ENCODE measurements at places on chromosomes 16 and 17.

DNA sequence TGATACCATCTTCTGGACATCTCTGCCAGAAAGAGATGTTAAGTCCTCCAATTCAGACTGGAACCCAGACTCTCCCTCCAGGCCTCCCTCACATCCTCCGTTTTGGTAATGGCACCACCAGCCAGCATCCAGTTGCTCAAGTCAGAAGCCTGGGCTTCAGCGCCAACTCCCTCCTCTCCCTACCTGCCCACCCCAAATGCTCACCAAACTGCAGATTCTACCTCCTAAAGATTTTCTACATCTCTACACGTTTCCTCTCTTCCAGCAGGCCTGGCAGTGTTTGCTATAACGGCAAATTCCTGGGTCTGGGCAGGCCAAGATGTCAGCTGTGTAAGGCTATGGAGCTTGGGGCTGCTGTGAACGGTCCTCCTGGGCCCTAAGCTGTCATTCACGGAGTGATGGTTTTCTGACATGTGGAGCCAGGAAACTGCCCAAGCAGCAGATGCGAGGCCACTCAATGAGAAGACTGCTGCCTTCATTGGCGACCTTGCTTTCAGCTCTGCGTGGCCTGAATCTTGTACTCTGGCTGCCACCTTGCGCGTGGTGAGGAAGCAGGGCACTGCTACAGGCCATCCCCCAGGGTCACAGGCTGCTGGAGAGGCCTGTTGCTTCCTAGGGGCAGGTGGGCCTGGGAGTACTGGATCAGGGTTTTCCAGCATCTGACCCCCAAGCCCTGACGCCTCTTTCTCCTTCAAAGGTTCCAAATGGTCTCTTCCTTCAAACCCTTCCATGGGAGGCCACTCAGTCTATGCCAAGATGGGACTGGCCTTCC lies 37.7 kb downstream of the TBX4 start:
- DNase-seq, result no peak

- no peak for DNase-seq
Observed at GRCh38 chr16:66508248-66508913, 41.5 kb downstream of the TK2 start.

GRCh38 chr17:56471696-56472095 lies 121.8 kb upstream of the NOG start:
- no peak for DNase-seq

- DNase-seq, result no peak
Observed at GRCh38 chr17:2391597-2392251, 9.1 kb downstream of the MNT start.

GRCh38 chr17:59844884-59845594 lies 47.7 kb downstream of the TUBD1 start:
- DNase-seq, result no peak

GRCh38 chr17:51387582-51387981 lies 127.2 kb downstream of the UTP18 start:
- no peak for DNase-seq

DNA sequence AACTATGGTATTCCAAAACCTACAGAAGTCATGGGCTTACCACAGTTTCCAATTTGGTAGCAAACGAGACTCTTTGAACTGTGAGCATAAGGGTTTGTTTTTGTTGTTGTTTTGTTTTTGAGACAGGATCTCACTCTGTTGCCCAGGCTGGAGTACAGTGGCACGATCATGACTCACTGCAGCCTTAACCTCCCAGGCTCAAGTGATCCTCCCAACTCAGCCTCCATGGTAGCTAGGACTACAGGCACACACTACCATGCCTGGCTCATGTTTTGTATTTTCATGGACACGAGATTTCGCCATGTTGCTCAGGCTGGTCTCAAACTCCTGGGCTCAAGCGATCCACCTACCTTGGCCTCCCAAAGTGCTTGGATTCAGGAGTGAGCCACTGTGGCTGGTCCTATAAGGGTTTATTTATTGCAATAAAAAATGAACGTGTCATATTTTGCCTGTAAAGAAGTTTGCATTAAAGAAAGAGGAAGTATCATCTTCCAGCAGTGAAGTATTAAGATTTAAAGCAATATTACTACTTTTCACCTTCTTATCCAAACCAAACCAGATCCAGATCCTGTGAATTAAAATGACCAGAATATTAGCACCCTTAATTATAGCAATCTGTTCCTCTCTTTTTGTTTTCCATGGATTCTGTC lies 37.2 kb downstream of the KCNJ2 start:
- DNase-seq, result no peak

DNA sequence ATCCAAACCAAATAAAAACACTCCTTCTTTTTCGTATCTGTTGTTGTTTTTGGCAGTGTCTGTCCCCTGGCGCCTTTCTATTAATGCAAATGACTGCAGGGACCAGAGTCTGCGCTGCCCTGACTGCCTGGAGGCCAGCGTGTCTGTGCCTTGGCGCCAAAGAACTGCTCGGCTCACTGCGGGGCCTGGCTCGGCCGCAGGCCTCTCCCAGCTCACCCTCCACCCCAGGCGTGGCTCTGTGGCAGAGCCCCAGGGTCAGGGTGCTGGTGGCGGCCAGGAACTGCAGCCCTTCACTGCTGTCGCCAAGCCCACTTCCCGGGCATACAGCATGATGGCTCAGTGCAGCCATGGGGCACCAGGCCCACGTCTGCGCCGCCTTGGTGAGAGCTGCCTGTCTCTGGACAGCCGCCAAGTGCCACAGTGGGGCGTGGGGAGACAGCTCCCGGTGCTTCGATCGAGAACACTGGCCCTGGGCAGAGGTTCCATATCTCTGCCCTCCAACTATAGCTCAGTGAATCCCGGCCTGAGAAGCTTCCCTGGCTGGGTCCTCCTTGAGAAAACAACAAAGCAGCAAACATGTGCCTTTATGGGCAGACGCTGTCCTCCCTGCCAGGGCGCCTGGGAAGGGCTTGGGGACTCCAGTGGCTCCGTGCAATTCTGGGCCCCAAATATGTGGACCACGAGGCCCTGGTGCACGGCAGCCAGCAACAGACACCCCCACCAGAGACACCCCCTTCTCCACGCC lies 11.1 kb downstream of the CANT1 start:
- DNase-seq, result no peak

DNA sequence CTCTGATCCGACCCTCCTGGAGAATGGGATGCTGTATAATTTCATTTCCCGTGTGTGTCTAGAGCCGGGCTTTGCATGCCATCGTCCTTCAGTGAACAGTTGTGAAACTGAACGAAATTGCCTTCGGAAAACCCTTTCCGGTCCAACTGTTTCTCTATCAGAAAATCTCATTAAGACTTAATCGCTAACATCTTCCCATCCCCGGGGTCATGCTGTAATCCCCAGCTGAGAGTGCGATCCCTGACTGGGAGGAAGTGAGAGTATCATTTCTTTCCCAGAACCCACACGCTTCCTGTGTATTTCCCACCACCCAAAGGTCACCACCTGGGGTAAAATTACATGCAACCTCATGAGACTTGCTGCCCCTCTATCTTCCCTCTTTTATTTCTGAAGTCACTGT lies 75.6 kb upstream of the RBFOX1 start:
- DNase-seq, result no peak

GRCh38 chr17:79760197-79760906 lies 17.6 kb upstream of the CBX2 start:
- no peak for DNase-seq

- no peak for DNase-seq
Observed at GRCh38 chr17:8792646-8793045, 6.5 kb downstream of the MFSD6L start.

- no peak for DNase-seq
Observed at GRCh38 chr17:77322514-77323412, 182.0 kb downstream of the SEC14L1 start.

DNA sequence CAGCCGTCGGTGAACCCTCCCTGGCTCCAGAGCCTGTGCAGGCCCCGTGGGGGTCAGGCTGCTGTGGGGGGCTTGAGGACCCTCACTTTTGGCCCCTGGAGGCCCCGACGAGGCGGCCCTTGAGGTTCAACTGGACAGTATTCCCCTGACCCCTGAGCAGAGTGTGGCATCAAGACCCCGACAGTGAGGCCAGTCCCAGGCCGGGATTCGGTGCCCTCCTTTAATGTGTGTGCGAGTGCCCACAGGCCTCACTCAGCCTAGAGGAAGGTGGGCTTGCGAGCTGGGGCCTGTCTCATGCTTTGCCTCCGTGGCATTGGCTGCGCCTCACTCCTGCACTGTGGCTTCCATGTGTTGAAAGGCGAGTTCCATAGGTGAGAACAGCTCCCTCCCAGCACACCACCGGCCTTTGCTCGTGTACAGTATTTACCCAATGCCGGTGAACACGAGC lies 94.5 kb downstream of the METRNL start:
- no peak for DNase-seq

GRCh38 chr17:3529817-3530741 lies 27.5 kb downstream of the TRPV3 start:
- no peak for DNase-seq

Measured in stimulated activated CD8-positive, alpha-beta memory T cell treated with anti-CD3 and anti-CD28 coated beads, Interleukin-2, amount 100 ng/mL, for 1 hour (primary cell).